Fibroblast of upper back skin (primary cell): ENCODE measurements at places on chromosomes 11 and 22.

- no peak for DNase-seq
Measured at GRCh38 chr22:36182857-36183256, 18.8 kb downstream of the APOL4 start.

GRCh38 chr11:66050581-66051231 lies 1.5 kb upstream of the SF3B2 start:
- no peak for DNase-seq

GRCh38 chr11:86773513-86774252 lies 26.7 kb upstream of the PRSS23 start:
- DNase-seq: no peak

- DNase-seq: no peak
Measured at GRCh38 chr11:2272228-2272945, 2.0 kb upstream of the ASCL2 start.

DNA sequence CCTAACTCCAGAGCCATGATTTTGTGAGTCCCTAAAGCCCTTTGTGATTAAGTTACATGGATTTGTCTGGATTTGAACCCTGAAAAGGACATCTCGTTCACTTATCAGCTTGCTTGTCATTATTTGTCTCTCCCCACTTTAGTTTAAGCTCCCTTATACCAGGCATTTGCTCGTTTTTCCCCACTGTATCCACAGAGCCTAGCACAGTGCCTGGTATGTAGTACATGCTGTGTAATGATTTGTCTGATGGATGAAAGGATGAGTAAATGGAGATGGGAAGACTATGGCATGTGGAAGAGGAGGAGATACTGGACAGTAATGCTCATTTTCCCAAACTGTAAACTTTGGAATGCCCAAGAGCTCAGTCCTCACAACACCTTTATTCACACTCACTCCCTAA lies 9.2 kb upstream of the MCHR1 start:
- DNase-seq: no peak

DNA sequence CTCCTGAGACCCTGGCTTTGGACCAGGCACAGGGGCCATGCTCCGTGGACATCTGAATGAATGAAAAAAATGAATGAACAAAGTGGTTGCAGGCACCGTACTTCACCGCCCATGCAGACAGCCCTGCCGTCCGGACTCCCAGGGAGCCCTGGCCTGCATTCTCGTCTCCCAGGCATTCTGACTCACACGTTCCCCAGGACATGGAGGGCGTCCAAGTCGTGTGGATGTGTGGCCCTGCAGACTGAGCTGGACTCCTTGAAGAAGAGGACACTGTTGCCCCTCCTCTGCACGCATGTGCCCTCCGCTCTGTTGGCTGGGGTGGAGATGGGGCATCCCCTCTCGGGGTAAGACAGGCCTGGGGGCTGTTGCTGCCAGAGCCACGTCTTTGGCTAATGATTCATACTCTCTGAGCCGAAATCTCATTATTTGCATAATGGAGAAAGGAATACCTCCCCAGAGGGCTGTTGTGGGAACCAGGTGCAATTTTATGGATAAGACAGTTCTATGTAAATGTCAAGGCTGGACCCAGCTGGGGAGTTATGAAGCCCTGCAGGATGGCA lies 49.7 kb downstream of the RTL6 start:
- peak; percentile 97 for DNase-seq

DNA sequence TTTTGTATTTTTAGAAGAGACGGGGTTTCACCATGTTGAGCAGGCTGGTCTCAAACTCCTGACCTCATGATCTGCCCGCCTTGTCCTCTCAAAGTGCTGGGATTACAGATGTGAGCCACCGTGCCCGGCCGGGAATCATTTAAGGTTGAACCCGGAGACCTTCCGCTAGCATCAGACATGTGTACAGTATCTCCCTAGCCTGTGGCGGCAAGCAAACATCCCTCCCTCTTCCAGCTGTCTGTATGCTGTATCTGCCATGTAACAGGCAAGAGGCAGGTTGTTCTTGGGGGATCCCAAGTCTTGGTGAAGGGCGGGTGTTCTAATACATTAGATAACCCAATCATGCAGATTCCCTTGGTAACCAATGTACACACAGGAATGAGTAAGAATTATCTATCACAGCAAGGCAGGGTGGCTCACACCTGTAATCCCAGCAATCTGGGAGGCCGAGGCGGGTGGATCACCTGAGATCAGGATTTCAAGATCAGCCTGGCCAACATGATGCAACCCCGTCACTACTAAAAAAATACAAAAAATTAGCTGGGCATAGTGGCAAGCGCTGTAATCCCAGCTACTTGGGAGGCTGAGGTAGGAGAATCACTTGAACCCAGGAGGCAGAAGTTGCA lies 58.1 kb upstream of the RBFOX2 start:
- no peak for DNase-seq

DNA sequence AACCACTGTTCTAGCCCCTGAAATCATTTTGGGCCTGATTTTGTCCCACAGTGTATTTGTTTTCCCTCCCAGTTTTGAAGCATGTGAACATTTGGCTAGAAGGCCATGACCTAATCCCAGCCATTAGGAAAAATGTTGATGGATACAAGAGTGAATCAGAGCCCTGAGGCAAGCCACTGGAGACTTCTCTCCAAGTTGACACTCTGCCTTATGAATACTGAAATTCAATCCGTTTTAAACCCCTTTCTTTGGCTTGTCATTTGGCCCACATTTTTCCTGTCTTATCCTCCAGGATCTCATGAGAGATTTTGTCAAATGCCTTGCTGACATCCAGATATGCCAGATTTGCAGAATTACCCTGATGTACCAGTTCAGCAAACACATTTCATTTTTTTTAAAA lies 158.8 kb downstream of the FAT3 start:
- DNase-seq: peak; percentile 66

DNA sequence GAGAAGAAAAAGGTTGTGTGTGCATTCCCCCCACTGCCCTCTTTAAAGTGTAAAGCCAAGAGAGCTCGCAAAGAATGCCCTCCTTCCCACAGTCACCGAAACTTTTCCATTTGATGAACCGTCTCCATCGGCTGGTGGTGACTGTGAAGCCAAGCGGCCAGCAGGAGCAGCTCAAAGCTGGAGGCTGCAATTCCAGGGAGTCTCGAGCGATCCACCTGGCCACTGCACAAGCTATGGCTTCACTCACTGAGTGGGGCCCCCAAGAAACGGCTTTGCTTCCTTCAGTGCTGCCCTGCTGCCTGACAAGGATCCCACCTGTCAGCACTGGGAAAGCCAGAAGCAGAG lies 117.7 kb downstream of the ABTB2 start:
- DNase-seq: peak; percentile 45

- DNase-seq: no peak
Measured at GRCh38 chr11:19972091-19972490, 188.2 kb downstream of the DBX1 start.

DNA sequence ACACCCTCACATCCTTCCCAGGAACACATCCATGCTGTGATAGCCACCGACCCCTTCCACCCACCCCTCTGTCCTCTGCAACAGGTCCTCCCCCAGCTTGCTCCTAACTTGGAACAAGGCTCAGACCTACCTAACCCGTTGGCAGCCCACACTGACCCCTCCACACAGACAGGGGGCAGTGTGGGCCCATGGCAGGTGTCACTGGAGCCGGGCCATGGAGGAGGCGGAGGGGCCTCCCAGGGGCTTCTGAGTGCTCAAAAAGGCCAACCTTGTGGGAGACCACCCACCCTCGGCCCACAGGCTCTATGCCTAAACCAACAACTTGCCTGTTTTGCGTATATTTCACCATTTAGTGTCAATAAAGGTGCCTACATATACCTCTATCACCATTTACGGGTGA lies 57.0 kb downstream of the CERK start:
- DNase-seq: no peak

- no peak for DNase-seq
Measured at GRCh38 chr11:72380132-72380503, 54.2 kb downstream of the CLPB start.

GRCh38 chr22:42090596-42091454 lies at the start of gene NDUFA6:
TSS of gene NDUFA6 (minus strand) at chr22:42090772. CDS start at chr22:42090744, 28 bp downstream.
- DNase-seq: peak; percentile 99

- DNase-seq: no peak
Measured at GRCh38 chr11:73980001-73980961, 2.4 kb downstream of the UCP2 start.

GRCh38 chr22:48076008-48076407 lies 1313.6 kb downstream of the TBC1D22A start:
- DNase-seq: no peak

DNA sequence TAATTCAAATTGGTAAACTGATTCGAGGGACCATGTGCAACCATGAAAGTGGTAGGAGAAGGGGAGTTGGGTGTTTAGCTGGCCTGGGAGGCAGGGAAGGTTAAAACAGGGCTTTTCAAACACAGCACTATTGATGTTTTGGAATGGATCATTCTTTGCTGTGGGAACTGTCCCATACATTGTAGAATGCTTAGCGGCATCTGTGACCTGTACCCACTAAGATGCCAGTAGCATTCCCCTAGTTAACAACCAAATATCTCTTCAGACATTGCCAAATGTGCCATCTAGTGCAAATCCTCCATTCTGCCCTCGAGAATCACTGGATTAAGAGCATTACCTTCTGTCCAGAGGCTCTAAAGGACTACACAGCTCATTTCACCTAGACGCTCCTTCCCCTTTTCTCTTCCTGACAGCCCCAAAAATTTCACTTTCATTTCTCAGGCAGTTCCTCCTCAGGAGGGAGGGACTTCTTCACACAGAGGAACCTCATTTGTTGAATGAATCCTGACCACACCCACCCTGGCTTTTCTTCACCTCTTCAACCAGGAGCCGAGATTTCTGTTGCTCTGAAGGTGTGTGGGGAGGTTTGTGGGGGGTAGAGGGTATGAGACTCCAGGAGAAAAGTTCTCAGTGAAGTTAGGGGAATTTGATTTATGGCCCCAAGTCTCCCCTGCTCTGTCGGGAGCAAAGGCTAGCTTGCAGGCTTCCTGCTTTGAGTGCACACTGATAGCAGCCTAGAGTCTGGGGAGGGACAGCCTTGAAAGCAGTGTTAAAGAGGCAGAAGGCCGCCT lies at the start of gene TRIM34:
TRIM34 (plus strand) TSS at position 513 of the 791 bp plus-strand sequence. CDS start 7,331 bp downstream, outside the sequence.
- peak; percentile 62 for DNase-seq

DNA sequence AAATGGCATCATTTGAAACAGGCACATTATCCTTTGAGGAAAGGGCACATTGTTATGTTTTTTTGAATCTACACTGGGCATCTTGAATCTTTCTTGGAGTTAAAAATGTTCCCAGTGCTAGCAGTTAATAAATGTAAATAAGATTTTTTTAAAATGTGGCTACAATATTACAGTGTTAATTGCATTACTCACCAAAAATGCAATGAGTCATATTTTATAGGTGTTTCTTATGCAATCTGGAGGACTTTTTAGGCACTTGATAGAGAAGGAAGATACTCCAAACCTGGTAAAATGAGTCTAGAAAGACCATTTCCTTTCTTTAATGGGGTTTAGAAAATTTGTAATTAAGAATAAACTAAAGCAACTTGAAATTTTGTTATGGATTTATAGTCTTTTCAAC lies 238.0 kb downstream of the METTL15 start:
- DNase-seq: peak; percentile 19

DNA sequence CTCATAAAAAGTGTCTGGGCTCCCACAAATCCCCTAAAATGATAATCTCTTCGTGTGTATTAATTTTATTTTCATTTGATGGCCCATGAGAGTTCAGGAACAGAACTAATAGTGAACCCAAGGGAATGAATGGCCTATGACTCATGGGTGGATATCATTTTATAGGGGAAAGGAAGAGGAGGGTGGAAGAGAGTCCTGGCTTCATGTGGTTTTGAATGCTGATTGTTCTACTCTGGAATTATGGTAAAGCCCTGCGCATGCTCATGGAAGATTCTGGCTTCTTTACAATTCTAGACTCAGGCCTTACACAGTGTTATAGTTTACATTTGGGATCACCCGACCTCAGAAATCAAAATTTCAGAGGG lies 35.2 kb downstream of the MAML2 start:
- DNase-seq: peak; percentile 95

- DNase-seq: no peak
Measured at GRCh38 chr11:113147249-113147648, 167.1 kb upstream of the TTC12 start.

- no peak for DNase-seq
Measured at GRCh38 chr22:24965822-24966626, 13.5 kb downstream of the KIAA1671 start.

GRCh38 chr22:18088825-18089568 lies 11.2 kb downstream of the PEX26 start:
- DNase-seq: no peak

GRCh38 chr11:108496643-108497256 lies 1.4 kb downstream of the POGLUT3 start:
- DNase-seq: peak; percentile 10

- DNase-seq: peak; percentile 44
Measured at GRCh38 chr11:124801014-124801413, 808 bp upstream of the MSANTD2 start.

DNA sequence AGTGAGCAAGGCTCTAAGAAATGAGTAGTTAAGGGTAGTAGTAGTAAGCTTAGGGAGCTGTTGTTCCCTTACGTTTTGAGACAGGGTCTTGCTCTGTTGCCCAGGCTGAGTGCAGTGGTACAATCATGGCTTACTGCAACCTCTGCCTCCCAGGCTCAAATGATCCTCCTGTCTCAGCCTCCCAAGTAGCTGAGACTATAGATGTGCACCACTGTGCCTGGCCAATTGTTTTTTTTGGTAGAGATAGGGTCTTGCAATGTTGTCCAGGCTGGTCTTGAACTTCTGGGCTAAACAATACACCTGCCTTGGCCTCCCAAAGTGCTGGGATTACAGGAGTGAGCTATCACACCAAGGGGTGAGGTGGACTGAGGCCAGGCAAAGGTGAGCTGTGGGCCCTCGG lies 10.0 kb downstream of the SMIM38 start:
- DNase-seq: no peak

DNA sequence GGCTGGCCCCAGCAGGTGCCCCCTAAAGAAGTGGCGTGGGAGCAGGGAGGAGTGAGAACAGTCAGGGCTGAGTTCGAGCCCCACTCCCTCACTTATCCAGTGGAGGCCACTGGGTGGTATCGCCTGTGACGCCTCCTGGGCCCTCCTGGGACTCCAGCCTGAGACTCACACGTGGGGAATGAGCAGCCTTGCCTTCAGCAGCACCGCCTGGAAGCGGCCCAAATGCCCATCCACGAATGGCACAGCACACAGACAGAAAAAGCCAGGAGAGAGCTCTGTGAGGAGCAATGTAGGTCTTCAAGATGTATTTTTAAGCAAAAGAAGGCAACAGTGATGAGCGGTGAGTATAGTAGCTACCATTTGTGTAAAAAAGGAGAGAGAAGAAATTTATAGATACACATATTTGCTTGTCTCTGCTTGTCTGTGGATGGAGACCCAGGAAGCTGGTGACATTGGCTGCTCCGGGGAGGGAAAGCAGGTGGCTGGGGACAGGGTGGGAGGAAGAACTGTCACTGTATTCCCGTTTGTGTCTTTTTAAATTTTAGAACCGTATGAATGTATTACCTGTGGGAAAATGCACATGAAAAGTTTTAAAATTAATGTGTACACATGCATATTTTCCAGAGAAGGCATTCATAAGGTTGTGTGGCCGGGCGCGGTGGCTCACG lies 13.2 kb downstream of the KCNJ4 start:
- no peak for DNase-seq

GRCh38 chr11:101617735-101618332 lies 34.0 kb upstream of the TRPC6 start:
- DNase-seq: peak; percentile 65

DNA sequence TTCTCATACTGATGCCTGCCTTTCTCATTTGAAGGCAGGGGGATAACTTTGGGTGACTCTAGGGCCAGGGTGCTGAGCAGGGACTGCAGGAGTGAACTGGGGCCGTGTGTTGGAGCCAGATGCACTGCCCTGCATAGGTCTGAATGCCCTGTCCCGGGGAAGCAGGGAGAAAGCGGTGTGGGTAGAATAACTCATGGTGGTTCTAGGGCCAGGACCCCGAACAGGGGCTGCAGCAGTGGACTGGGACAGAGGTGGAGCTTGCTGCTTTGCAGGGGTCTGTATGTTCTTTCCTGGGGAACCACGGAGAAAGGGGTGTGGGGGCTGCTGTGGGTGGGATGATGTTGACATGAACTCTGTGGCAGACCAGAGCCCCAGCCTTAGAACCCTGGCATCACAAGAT lies 52.9 kb downstream of the GAB4 start:
- no peak for DNase-seq
